Activated CD4-positive, alpha-beta T cell treated with anti-CD3 and anti-CD28 coated beads for 48 hours (primary cell): ENCODE measurements at places on chromosomes 12 and 14.

- no peak for DNase-seq
These were observed 173.2 kb downstream of the CAND1 start for GRCh38 chr12:67442347-67442841.

DNA sequence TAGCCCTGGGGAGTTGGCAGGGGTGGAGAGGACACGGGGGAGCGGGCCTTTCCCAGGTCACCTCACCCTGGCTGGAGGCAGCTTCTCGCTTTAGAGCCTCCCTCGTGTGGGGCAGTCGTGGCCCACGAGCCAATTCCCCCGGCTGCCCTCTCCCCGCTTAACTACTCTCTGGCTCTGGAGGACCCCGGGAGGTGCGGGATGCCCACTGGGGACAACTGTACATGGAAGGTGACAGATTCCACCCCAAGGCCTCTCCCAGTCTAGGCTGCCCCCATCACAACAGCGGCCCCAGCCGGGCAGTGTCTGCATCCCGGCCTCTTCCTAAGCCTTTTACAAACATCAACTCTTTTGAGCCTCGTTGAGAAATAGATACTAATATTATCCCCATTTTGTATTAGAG lies 78.1 kb downstream of the KIF26A start:
- DNase-seq, result no peak

DNA sequence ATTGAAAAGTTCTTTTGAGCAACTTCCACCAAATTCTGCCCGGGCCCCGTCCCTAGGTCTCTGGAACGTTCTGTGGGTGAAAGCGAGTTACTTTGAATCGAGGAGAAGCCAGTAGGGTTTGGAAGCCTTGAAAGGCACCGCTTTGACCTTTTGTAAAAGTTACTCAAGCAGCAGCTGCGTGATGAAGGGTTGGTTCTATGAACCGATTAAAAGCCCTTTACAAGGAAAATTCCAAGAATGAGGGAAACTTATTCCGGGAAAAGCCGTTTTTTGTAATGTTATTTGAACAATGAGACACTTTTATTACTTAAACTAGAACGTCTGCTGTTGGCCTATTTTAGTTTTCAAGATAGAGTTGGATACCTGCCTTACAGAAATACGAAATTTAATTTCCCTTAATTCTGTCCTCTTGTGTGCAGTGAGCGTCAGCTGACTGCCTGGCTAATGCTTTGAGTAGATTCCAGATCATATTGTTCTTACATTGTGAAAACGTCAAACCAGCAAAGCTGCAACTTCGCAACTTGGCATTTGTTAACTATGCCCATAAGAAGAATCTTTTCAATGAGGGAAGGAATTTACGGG lies 906 bp downstream of the LARP4 start:
- DNase-seq, result no peak

GRCh38 chr12:44509471-44509870 lies 366.6 kb downstream of the NELL2 start:
- DNase-seq, result no peak

DNA sequence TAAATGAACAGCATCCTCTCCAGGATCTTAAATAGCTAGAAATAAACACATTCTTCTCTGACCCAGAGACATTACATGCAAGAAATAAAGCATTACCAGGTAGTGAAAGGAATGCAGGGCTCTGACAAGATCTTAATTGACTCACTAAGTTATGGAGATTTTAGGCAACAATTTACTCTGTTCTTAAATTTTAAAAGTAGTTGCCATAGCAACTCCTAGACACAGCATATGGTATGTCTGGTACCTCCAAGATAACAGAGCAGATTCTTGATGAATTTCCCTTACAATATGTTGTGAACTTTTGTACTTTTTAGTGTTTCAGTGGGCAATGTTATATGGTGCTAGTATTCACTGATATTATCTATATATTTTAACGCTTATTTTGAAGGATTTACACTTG lies 76.7 kb upstream of the G2E3 start:
- no peak for DNase-seq

DNA sequence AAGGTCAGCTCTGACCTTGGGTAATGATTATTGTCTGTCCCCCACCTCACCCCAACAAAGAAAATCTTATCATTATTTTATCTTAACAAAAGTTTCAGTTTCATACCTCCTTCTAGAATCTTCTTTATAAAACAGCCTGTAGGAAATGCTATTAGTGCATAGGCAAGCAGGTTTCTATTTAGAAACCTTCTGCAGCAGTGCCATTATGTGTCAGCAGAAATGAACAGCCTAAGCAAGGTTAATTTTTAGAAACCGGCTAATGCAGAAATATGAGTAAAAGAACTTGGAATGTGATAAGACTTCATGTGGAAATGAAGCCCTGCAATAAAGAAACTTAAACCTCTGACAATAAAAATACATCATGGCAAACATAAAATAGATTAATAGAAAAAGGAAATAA lies 814.4 kb downstream of the FSCB start:
- no peak for DNase-seq

GRCh38 chr12:126219139-126219538 lies 1153.9 kb downstream of the AACS start:
- no peak for DNase-seq

DNA sequence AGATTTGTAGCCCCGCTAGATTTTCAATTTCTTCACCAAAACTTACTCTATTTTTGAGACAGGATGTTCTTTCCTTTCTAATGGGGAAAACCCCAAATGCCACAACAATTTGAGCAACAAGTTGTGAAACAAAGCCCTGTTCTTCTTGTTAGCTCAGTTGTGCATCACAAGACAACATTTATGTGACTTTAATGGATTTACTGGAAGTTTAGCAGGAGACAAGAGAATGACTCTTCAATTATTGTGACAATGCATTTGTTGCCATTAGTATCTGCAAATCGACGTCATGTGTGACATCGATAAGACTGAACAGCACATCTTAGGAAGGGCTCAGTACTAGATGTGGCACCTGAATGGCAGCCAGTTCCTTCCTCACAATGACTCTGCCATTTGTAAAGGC lies 1028.9 kb upstream of the TMEM132C start:
- DNase-seq, result no peak

DNA sequence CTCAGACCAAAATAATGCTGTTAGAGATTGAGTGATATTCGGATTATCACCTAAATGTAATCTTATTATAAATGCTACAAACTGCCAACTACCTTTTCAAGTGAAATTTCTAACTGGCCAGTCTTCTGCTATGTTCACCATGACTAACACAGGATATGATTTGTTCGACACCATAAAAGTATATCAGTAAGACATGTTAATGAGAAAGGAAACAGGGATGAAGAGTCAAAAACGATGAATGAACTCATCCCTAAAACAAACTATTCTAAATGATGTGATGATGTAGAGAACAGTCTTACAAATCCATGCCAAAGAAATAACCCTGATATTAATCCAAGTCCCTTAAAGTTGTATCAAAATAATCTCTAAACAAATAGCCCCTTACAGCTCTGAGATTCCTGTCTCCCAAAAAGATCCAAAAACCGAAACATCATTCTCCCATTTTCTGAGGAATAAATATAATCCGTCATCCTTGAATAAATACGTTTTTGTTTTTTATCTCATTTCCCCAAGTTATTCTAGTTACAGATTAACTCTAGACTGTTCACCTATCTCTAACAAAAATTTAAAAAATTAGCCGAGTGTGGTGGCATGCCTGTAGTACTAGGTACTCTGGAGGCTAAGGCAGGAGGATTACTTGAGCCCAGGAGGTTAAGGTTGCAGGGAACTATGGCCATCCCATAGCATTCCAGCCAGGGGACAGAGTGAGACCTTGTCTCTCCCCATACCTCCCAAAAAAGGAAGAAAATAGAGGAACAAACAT lies 9.1 kb downstream of the SCAF11 start:
- no peak for DNase-seq

- DNase-seq, result peak; percentile 60
These were observed 17.9 kb downstream of the SIVA1 start for GRCh38 chr14:104770851-104771272.

GRCh38 chr12:124923905-124924734 lies 9.7 kb upstream of the UBC start:
- no peak for DNase-seq

DNA sequence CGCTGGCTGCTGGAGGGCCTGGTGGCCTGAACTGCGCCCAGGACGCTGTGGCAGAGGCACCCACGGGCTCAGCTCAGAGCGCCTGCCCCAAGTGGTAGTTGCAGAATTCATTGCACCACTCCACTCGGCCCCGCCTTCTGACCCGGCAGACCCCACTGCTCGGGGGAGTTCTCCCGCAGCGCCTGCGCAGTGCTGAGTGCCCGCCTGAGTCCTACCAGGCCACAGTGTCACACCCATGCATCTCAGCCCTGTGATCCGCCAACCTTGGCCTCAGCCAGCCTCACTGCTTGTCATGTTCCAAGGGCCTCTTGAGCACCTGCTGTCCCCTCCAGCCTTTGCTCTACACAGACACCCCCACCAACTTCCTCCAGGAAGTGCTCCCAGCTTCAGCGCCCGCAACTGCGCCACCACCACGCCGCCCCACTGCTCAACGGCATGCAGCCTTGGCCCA lies 12.2 kb downstream of the DEGS2 start:
- DNase-seq, result peak; percentile 69

DNA sequence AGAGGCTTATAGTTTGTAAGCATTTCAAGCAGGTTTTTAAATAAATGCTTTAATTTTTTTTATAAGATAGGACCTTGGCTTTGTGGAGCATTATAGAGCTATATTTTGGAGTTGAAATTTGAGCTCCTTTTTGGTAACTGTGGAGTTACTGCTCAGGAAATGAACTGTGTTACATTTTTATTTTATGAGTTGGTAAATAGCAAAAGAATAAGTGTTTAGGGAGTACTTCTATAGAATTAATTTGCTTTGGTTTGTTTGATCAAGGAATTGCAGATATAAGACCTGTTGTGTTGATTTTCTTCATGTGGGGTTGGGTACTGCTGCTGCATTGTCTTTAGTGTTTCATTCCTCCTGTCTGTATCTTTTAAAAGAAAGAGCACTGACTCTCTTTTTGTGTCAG lies 3.5 kb downstream of the ATP2A2 start:
- no peak for DNase-seq

DNA sequence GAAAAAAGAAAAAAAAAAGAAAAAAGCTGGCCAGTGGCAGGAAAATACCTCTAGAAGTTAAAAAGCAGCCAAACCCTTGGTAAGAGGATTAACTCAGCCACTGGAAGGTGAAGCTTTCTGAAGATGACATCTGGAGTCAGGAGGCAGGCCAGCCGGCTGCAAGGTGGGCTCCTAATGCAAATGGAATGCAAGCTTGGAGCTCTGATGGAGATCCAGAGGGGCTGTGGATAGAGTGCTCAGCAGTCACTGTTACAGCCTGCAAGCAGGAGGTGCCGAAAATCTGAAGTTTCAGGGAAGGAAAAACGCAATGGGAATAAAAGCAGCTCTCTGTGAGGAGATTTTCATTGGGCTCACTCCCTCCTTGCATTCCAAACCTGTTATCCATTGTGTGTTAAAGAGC lies 41.0 kb downstream of the GSC start:
- DNase-seq, result no peak

- DNase-seq, result peak; percentile 84
These were observed at the start of gene TMEM19 for GRCh38 chr12:71685914-71686657. TSS of gene TMEM19 (plus strand) at chr12:71686082. CDS start at chr12:71686681, 599 bp downstream.

DNA sequence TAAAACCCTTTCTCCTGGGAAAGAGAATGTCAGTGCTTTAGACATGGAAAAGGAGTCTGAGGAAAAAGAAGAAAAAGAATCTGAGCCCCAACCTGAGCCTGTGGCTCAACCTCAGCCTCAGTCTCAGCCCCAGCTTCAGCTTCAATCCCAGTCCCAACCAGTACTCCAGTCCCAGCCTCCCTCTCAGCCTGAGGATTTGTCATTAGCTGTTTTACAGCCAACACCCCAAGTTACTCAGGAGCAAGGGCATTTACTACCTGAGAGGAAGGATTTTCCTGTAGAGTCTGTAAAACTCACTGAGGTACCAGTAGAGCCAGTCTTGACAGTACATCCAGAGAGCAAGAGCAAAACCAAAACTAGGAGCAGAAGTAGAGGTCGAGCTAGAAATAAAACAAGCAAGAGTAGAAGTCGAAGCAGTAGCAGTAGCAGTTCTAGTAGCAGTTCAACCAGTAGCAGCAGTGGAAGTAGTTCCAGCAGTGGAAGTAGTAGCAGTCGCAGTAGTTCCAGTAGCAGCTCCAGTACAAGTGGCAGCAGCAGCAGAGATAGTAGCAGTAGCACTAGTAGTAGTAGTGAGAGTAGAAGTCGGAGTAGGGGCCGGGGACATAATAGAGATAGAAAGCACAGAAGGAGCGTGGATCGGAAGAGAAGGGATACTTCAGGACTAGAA lies 6.1 kb downstream of the PNN start:
- no peak for DNase-seq

DNA sequence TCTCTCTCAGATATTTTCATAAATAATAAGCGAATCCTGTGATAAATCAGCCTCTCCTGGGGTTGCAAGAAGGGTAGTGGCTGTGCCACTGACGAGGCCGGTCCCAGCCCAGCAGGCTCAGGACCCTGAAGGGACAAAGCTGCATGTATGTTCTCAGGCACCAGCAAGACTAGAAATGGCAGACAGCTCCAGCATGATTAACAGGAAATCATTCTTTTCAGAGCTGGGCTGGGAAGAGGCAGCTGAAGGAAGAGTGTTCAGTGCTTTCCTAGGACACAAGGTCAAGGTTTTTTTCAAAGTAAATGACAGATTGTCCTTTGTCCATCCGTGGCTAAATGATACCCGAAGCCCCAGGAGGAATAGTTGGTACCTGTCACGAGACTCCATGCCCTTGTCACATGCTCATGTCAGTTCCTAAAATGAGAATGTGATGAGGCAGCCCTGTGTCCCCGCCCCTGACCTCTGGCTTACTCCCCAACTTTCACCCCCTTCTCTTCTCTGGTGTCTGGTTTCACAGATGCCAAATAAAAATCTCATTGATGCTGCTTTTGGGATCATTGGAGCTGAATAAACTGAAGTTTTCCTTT lies 65.1 kb downstream of the PPP1R36 start:
- DNase-seq, result no peak

DNA sequence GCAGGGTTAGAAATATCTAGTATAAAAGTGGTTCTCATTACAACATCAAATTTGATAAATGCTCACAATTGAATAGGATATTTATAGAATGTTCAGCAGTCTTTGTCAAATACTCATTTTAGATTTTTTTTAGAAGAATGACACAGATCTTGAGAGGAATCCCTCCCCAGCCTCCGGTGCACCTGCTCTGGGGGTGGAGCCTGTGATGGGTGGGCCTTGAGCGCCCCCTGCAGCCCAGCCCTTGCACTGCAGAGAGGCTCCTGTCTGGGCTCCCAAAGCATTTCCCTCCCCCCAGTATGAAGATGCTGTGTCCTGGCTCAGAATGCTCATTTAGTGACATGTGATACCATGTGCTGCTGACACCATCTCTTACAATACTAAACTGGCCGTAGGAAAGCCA lies 792.3 kb downstream of the TMEM121 start:
- peak; percentile 81 for DNase-seq
